Stimulated activated CD8-positive, alpha-beta memory T cell treated with anti-CD3 and anti-CD28 coated beads, Interleukin-4, amount 100 ng/mL, for 24 hours (primary cell): ENCODE measurements at places on chromosomes 4 and X.

DNA sequence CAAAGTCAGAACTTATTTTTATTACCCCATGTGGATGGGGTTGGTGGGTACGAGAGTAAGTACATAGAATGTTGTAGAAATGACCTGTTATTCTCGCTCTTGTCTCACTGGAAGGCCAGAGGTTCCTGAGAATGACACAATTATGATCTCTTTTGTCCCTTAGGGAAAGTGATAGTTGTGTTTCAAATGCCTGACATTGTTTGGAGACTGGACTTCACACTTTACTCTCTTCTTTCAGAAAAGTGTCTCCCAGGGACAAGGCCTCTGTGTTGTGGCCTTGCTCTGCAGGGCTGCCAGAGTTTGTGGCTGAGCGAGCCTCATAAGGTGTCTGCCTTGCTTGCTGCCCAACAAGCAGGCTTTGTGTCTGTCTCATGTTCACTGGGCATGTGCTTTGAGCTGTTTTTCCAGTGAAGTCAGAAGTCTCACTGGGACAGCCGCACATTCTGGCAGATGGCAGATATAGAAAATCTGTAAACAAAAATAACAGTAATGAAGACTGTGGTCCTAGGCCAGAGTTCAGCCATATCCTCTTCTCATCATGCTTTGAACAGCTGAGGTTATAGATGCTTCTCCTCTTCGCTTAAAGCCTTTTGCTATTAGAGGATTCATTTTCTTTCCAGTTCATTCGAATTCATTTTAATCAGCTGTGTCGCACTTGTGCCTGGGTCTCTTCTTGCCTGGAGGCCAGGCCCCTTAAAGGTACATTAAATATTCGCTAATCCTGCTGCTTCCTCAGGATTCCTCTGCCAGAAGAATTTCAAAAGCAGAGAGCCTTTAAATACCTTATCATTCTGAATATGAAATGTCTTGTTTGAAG is 14.4 kb downstream of the PPEF1 start:
- no peak for DNase-seq

- DNase-seq: no peak
Measured at GRCh38 chr4:4440333-4441061, 53.6 kb downstream of the NSG1 start.

- DNase-seq: no peak
Measured at GRCh38 chr4:82397527-82397926, 23.7 kb upstream of the HNRNPD start.

DNA sequence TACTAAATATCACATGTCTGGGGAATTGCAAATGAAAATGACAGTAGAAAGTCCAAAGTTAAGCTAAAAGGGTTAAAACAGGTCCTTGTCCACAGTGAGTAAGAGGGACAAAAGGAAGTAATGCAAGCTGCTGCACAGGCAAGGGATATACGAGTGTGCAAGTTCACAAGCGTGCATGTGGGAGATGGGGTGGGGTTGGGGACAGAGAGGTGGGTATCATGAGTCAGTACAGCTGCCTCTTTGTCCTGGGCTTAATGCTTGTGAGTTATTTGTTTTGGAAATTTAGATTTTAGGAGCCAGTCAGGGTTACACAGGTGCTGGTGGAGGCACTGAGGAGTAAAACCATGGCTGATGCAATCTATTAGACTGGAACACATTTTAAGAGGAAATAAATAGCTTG is 3.3 kb upstream of the GPRASP2 start:
- DNase-seq: no peak

DNA sequence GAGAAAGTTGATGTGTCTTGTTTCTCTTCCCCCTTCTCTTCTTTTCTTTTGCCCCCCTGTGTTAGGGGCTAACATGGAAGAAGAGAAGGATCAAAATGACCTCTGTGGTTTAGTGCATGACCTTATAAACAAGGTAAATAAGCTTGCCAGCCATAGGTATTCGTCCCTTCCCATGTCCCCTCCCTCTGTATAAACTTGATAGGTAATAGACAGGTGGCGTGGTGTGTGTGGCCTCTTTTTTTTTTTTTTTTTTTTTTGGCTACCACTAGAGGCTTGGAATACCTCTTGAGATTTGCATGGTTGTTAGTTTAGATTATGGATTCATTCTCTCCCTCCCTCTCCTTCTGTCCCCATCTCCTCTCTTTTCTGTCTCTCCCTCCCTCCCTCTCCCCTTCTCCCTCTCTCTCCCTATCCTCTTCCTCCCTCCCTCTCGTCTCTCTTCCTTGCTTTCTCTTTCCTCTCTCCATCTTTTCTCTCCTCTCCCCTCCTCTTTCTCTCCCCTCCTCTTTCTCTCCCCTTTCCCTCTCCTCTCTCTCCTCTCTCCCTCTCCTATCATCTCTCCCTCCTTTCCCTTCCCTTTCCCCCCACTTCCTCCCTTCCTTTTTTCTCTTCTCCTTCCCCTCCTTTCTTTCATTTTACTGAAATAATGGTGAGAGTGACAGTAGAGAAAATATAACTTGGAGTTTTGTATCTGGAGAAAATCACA is 134.4 kb downstream of the AFF1 start:
- DNase-seq: no peak
